ENCODE measurements at places on chromosomes 3 and 15.

- no peak for DNase-seq
These were observed 205.9 kb downstream of the P3H2 start for GRCh38 chr3:189914799-189915198.

DNA sequence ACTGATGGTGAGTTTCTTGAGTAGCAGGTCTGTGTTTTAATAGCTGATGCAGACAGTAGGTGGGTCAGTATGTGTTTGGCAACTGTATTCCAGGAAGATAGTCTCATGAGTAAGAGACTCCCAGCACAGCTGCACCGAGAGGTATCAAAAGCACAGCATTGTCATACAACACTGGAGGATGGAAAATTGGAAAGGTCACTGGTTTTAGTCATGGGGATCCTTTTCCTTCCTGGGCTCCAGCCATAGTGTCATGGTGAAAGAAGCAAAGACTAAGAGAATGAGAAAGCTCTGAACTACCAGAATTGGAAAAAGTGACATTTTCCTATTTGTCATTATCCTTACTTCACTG, 61.5 kb downstream of the P3H2 start:
- no peak for DNase-seq

DNA sequence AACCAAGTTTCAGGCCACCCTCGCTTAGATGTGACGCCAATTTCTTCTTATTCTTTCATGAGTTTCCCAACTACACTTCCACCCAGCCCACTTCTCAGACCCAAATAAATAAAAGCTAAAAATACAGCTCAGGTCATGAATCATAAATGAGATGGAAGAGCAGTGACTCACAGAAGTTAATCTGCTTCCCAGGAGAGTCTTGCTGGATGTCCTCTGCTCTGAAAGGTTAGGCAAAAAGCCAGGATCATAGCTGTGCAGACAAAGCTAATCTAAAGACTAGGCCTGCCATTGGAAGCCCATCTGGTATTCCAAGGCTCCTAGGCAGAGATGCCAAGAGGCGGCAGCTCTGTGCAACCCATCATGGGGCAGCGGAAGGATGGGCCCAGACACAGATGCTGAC, 24.1 kb downstream of the SHC4 start:
- no peak for DNase-seq

- DNase-seq: no peak
These were observed 4.2 kb downstream of the OCA2 start for GRCh38 chr15:28094732-28095521.

DNA sequence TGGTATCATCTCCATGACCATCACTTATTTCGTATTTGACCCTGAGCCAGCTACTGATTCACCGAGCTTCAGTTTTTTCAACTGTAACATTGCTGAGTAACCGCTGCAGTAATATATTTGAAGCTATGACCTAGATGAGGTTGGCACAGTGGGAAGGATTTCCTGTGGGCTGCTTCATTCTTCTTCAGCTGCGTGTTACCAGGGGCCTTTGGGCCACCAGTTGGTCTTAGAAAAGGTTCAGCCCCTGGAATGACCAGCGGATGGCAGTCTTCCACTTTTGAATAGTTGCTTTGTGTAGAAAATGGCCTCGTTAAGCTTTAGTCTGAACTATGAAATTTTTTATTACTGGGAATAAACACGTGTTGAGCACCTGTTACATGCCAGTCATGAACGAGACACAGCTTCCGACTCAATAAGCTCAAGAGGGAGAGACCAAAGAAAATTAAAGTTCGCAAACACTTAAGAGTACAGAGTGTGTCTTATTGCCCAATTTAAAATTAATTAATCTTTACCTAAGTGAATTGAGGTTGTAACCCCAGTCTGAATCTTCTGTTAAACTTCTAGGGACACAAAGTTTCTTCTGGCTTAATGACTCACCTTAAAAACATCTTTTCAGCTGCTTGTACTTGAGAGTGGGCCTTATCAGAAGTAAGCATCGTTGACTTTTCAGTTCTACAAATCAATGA, 57.6 kb upstream of the NR2E3 start:
- DNase-seq: no peak

- no peak for DNase-seq
These were observed 266.8 kb upstream of the NECTIN3 start for GRCh38 chr3:110804856-110805255.

DNA sequence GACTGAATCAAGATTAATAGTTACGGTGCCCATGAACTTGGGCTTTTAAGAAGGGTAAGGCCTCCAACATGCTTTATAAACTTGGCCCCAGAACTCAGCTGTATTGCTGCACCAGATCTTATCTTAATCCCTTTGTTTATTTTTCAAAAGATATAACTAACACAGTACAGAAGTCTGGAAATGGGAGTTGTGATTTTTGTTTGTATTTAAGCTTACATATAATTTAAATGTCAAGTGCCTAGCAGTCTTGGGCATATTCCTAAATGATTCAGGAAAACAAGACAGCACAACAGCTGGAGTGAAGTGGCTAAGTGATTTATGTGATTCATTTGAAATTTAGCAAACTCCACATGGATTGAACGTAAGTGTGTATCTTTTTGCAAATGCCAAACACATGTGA, 56.2 kb downstream of the NBEAL2 start:
- no peak for DNase-seq

DNA sequence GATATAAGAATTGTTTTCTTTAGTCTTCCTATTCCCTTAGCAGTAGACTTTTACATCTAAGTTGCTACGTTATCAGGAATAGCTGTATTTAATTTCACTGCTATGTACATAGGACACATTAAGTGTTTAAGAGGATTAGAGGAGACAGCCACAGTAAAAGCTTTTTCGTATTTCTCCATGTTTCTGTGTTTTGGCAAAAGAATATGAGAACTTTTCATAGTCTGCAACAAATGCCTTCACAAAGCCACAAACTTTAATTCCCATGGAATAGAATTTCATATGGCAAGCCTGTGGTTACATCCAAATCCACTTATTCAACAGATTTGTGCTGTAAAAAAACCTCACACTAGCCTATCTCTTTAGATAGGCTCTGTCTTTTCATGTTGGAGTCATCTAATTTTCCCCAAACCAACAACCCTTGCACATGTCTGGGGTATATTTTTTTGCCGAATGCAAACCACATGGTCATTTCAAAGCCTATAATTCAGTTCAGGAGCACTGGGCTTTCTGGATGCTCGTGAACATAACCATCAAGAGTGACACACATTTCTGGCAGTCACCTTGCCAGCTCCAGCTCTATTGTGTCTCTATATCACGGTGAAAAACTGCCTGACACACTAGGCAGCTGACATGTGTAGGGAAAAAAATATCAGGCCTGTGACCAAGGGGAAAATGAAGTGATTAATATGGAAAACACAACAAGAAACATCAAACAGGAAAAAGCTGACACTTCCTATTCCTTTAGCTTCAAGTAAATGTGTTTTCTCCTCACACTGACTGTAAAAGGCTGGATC, 19.2 kb downstream of the PLD1 start:
- DNase-seq: no peak

DNA sequence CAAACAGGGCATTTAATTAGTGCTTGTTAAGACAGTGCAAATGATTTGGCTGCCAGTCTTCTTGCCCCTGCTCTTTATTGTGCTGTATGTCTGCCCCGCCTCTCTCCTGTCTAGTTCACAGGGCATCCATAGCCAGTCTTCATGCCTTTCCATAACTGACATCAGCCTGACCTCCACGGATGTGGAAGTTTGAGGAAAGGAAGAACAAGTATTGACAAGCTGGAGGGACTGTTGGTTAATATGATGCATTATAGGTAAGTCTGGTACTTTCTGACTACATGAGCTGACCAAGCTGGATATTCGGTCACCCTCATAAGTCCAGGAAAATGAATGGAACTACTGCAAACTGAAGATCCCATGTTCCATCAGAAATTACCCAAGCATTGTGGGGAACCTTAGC, 325.9 kb downstream of the TIGIT start:
- DNase-seq: no peak

GRCh38 chr3:50112462-50112861, 23.7 kb downstream of the RBM5 start:
- DNase-seq: no peak

DNA sequence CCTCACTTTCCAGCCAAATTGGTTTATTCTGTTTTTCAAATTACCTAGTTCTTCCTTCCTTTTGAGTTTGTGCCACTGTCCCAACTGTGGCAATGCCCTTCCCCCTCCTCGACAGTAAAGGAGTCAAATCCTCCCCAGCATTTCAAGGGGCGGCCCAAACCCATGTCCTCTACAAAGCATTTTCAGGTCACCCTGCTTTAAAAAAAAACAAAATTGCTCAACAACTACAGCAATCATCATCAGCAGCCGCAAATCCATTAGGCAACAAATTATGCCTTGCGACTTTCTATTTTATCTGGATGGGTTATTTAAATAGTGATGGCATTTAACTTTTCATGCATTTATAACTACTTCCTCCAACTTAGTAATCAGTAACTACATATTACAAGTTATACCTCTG, 32.7 kb downstream of the PLD1 start:
- no peak for DNase-seq

GRCh38 chr3:139460529-139460928, 15.8 kb downstream of the RBP2 start:
- no peak for DNase-seq

- no peak for DNase-seq
These were observed 1.0 kb upstream of the CCR5 start for GRCh38 chr3:46369675-46370132.

DNA sequence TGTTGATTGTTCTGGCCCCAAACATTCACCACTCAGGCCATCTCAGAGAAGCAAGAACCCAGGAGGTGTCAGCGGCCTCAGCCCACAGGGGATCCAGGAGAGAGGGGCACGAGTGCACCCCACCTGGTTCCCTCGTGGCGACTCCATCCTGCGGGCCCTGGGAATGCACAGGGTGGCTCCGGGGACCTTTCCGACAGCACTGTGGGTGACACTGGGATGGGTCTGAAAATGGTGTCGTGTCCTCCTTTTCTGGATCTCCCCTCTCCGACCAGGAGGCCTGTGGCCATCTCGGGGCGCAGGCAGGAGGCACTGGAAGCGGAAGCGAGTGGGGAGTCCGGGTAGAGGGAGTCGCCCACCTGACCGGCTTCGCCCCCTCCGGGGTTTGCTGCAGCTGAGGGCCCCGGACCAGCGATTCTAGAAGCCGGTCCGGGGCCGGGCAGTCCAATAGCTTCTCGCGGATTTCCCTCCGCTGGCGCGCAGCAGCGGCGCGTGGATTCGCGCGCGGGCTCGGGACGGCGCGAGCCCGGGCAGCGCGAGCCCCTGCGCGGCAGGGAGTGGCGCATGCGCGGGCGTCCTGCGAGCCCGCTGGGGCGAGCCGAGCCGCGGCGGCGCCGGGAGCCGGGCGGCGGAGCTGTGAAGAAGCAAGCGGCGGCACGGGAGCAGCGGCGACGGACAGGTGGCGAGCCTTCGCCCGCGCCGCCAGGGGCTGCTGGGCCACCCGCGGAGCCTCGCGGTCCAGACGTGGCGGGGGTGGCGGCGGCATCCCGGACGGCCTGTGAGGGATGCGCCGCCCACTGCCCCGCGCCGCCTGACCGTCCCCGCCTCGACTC, at the start of gene DOCK3:
TSS of gene DOCK3 (plus strand) at position 579 of the 830 bp plus-strand sequence. CDS start 337 bp downstream, outside the sequence.
- peak; percentile 20 for DNase-seq

DNA sequence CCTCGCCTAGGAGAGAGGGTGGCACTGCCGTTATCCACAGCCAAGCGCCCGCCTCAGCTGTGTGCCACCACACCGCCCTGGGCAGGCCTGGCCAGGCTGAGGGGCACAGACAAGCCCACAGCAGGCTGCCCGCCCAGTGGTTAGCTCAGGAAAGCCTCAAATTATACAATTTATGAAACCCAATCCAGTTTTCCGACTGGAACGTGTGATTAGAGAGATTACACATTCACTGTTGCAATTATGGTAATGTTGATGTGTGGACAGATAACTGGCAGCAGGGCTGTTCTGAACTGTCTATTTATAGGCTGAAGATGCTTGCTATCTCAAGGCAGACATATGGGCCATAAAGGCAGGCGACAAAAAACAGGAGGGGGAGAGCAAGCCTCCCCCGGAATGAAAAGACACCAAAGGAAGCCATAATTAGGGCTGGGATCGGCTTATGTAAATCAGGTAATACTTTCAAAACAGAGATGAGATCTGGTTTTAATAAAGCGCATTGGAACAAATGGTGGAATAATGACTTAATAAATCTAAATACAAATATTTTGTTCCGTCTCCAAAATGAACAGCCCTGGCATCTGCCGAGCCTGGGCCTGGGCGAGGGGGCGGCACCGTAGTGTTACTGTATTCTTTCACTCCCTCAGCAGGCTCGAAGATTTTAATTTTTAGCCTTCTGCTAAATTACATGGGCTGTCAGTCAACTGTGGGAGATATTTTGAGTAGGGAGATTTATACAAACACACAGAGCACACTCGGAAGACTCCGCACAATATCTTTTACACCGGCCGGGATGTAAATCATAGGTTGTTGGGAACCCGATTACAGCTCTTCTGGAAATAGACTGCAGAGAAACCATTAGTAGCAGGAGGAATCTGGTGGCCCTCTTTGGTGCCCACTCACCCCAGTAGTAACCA, 103.1 kb upstream of the TLE3 start:
- DNase-seq: no peak

GRCh38 chr15:25955628-25956027, 92.5 kb upstream of the ATP10A start:
- no peak for DNase-seq

DNA sequence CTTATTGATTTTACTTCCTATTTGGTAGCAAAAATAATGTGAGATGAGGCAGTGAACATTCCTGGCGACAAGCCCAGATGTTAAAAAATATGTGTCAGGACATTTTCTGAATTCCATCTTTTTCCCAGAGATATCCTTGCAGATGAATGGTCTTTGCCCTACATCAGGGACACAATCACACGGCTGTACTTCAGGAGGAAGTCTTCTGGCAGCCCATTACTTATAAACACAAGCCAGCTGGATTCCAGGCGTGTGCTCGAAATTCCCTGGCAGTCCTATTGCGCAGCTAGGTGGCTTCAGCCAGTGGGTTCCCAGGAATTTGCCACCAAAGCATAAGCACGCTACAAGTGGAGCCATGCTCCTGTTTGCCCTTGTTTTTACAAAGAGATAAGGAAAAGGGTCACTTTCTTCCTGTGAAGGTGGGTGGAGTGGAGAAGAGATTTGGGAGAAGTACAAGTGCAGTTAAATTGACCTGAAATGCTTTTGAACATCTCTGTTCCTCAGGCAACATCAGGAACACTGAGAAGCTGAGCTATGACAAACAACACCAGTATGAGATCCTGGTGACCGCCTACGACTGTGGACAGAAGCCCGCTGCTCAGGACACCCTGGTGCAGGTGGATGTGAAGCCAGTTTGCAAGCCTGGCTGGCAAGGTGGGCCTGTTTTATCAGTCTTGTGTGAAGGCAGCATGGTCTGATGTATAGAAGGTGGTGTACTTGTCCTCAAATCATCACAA, 257.1 kb upstream of the TRIM42 start:
- DNase-seq: no peak

Data from NCI-H1930 (cell line).